ENCODE measurements at places on chromosomes 1 and 21.

GRCh38 chr1:73854527-73854926 is 343.4 kb downstream of the LRRIQ3 start:
- DNase-seq: no peak

DNA sequence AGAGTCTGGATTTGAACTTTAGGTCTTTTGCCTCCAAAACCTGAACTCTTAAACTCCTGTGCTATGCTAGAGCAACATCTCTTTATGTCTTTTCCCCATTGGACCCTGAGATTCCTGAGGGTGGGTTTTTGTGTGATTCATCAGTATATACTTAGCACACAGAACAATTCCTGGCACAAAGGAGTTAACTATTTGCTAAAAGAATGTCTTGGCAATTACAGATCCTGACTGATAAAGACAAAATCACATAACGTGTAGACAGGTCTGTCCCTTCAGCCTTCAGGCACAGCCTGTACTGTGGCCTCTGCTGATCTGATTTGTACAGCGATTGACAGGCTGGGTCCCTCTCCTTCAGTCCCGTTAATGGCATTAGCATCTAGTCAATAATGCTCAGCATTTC is 162.4 kb upstream of the BEND5 start:
- no peak for DNase-seq

- no peak for DNase-seq
These were observed 317.2 kb upstream of the C1orf87 start for GRCh38 chr1:60390593-60391282.

DNA sequence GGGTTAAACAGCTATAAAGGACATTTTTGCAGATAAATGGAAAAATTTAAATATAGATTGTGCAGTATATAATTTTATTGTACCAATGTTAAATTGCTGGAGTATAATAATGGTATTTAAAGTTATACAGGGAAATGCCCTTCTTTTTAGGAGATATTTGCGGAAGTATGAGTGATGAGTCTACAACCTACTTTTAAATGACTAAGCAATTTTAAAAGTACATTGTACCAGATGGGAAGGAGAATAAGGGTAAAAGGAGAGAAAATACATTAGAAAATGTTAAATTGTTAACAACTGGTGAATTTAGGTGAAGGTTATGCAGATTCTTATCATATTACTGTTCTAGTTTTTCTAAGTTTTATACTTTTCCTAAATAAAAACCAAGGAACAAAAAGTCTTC is 91.8 kb downstream of the ZZZ3 start:
- no peak for DNase-seq

DNA sequence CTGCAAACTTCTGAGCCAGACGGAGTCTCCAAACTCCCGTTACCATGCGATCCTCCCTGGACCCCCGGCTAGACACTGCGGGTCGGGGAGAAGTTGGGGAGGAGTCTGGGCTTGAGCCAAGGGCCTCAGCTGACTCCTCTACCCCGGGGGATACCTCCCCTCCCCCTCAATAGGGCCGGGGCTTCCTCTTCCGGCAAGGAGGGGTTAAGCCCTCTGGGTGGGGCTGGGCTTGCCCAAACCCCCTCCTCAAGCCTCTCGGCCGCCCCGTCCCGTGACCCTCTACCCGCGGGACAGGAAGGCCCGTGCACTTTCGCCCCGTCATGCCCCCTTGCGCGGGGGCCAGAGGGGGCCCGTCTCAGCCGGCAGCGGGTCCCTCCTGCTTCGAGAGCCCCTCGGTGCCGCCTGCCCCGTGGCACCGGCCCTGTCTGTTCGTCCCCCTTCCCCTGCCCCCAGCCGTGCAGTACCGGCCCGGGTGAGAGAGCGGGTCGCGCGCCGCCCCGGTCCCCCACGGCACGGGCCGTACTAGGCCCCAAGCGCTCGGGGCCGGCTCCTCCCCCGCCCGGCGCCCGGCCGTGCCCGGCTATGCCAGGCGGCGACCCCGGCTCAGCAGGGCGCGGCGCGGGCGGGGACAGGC is 652 bp downstream of the ARL8A start:
- no peak for DNase-seq

GRCh38 chr1:208988811-208989222 is 594.7 kb upstream of the CAMK1G start:
- no peak for DNase-seq

- no peak for DNase-seq
These were observed 46.4 kb downstream of the TOR1AIP2 start for GRCh38 chr1:179831225-179831624.

GRCh38 chr21:15204970-15205286 is 140.1 kb upstream of the NRIP1 start:
- DNase-seq: no peak

DNA sequence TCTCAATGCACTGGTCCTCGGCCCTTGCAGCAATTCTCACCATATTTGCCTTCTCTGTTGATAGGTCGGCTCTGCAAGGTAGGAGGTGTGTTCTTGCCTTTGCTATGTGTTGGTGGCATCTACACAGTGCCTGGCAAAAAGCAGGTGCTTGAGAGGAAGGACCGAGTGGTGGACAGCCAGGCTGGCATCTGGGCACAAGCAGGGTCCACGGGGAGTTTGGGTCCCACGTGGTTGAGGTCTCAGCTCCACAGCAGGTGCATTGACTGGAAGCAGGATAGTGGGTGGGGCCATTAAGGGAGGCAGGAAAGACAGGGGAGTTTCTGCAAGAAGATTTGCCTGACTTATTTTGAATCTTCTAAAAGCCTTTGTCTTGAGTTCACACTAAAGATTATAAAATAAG is 81.2 kb upstream of the WNT4 start:
- DNase-seq: no peak

GRCh38 chr1:89723863-89724262 is 90.9 kb downstream of the LRRC8C start:
- no peak for DNase-seq

DNA sequence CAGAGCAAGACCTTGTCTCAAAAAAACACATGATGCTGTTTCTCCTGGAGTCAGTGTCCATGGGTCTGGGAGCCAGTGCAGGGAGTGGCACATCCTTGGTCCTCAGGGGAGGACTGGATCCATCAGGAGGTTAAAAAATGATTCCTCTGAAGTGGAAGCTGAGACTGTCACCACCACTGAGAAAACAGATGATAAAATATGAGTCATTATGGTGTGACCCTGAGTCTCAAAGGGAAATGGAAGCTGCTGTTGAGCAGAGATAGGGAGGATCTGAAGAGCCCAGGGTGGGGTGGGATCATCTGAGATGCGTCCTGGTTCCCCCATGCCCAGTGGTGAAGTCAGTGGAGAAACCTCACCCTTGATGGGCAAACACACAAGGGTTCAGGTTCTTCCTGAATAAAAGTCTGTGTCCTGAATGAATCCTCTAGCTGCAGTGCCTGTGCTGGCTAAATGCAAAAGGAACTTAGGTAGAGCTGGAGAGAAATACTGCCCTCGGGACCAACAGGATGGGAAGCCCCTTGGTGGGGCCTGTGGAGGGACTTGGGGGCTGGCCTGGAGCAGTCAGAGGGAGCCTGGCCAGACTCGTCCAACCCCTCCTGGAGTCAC is 61.6 kb upstream of the TENT5B start:
- no peak for DNase-seq

DNA sequence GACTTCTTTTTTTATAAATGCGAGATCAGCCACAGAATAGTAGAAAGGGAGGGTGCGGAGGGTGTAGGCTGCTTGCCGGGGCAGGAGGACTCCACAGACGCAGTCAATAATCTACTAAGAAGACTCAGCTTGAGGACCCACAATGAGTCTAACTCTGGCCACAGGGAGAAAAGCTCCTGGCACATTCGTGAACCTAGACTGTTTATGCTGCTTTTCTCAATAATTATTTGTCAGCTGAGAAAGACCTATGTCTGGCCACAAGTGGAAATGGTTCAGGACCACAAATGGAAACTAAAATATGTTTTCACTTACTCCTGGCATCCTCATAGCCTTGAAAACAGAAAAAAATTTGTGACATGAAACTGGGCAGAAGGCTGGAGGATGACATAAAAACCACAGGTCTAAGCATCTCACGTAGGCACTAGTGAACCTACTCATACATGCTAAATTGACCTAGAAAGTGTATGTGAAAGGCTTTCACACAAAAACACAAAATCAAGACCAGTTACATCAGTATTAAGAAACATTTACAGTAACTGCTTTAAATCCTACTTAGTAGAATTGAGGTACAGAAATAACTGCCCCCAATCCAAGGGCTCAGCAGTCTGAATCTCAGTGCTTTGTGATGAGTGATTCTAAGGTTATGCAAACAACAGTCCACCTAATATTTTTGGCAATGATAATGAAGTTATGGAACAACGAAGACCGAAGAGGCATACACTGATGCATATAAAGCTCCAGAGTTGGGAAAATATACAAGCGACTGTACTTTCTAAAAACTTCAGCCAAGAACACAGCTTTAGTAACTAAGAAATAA is 159.5 kb downstream of the SLC45A1 start:
- DNase-seq: no peak

DNA sequence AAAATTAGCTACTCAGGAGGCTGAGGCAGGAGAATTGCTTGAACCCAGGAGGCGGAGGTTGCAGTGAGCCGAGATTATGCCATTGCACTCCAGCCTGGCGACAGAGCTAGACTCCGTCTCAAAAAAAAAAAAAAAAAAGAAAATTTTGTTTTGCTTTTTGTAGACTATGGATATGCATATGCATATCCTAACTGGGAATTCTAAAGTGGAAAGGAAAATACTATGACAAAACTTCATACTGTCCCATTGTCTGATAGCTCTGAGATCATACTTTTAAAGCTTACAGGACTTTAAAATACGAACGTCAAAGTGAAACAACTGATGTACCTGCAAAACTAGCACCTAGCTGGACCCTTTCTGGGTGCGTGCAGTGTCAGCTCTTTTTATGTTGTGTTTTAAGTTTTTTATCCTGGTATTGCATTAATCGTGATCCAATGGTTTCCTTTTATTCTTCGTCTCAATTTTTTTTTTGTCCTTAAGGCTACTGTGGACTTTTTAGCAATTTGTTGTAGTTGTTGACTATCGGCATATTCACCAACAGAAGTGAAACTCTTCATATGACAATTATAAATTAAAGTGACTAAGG is 19.2 kb downstream of the SPRTN start:
- no peak for DNase-seq

- DNase-seq: no peak
These were observed 508.8 kb upstream of the ZP4 start for GRCh38 chr1:238399558-238399957.

DNA sequence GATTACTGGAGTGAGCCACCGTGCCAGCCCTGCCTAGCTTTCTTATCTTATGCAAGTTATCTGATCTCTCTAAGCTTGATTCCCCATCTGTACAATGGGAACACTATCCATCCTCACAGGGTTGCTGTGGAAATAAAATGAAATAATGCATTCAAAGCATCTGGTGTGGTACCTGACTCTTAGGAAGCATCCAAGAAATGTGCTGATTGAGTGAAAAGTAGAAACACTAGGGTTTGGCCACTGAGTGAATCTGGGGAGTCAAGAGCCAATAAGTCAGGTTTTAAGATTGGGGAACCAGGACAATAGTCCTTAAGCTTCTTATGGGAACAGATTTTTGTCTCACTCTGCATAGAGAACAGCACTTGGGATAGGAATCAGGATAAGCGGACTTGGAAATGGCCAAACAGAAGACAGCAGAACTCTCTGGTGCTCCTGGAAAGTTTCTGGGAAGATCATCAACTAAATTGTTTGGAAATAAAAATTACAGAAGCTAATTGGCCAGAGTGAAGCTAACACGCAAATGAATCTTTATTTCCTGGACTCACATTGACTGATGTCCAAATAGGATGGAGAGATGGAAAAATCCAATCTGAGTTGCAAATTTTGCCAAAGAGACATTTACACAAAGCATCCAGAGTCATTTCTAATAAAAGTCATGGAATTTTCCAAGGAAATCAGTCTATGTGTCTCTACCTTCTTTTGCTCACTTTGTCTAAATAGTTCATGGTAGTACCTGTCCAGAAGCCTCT is 3.3 kb downstream of the PAFAH2 start:
- no peak for DNase-seq

DNA sequence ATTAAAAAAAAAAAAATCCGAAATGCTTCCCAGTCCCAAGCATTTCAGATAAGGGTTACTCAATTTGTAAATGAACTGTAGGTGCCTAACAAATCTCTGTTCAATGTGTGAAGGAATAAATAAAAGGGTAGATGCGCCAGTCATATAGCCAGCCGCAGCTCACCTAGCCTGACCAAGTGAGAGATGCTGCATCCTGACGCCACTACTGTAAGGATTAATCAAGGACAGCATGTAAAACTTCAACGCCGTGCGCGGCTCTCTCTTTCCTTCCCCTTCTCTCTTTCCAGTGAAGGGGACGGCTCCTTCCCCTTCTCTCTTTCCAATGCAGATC is 441 bp downstream of the PPT1 start:
- DNase-seq: no peak

DNA sequence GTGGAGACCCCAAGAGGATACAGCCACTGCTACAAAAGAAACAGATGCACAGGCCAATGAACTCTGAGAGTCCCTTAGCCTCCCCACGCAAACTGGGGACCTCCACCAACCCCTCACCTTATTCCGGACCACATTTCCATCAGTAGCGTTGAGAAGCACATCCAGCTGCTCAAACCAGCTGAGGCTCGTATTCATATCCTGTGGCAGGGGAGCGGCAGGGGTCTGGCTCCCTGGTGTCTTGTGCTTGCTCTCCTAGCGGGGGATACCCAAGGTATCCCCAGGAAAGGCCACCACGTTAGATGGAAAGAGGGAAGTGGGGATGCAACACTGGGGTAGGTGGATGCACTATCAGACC is 481 bp downstream of the CCDC163 start:
- no peak for DNase-seq

- no peak for DNase-seq
These were observed 25.2 kb upstream of the RCAN1 start for GRCh38 chr21:34639882-34640788.

GRCh38 chr1:201260648-201261311 is 22.5 kb upstream of the PKP1 start:
- DNase-seq: no peak

GRCh38 chr1:170729225-170730002 is 65.5 kb downstream of the PRRX1 start:
- DNase-seq: no peak

DNA sequence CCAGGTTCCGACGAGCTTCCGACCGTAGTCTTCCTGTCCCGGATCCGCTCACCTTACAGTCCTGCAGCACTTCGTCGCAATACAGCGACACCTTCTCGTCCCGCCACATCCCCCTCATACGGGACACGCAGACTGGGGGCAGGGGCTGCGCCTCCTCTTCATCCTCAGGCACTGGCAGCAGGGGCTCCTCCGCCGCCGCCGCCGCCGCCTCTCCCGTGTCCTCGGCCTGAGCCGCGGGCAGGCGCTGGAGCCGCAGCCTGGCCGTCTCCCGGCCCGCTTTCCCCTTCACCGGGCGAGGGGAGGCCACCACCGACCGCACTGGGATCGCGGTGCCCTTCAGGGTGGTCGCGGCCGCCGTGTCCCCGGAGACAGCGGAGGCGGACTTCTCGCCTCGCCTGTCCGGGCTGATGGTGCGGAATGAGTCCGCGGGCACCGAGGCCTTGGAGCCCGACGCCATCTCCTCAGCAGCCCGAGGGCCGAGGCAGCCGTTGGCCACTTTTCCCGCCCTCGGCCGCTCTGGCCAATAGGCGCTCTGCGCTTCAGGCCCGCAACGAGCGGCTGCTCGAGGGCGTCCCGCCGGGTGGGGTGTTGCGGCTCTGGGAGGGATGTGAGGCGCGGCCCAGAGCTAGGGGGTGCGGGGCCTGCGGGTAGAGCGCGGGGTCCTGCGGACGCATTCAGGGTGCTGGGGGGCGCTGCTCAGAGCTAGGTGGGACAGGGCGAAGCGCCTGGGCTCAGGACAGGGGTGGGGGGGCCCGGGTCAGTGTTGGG is at the start of gene SHCBP1L:
Gene SHCBP1L (minus strand): TSS at position 490 of the 768 bp plus-strand sequence. CDS start 33 bp downstream, at position 457.
- DNase-seq: no peak

Data from cerebellar nuclear complex (tissue), 1 donor.